ENCODE measurements at places on chromosomes 5 and 9. TPM values are rescaled to one million over a fixed set of nuclear protein-coding genes. Genes with fewer than 3 reads are reported as not detected.

PIP5K1B gene
- not detected for total RNA-seq

DNA sequence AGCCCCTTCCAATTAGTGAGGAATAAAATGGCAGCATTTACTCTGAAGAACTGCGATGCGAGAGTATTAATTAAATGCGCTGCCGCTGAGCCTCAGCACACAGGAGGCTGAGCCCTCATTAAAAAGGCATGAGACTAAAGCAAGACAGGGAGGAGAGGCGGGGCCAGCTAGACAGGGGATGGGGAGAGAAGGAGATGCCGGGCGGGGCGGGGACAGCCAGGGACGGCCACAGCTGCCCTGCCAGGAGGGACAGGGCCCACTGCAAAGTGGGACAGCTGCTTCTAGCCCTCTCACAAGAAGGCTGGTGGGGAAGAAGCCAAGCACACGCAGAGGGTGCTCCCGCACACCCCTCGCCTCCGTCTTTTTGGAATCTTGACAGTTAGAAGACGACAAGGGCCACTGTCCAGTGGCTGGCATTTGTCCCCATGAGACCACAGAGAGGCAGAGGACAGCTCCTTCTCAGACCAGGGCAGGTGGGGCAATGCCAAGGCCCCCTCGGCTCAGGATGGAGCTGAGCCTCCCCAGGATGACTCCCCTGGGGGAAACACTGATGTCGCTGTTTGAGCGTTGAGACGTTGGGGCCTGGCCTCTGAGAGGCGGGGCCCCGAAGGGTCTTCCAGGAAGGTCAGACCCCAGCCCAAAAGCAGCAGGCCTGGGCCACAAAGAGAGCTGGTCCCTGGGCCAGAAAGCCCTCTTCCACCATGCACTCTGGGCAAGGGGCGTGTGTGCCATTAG, 26.9 kb downstream of the ADAMTS2 start:
- no peak for DNase-seq

DNA sequence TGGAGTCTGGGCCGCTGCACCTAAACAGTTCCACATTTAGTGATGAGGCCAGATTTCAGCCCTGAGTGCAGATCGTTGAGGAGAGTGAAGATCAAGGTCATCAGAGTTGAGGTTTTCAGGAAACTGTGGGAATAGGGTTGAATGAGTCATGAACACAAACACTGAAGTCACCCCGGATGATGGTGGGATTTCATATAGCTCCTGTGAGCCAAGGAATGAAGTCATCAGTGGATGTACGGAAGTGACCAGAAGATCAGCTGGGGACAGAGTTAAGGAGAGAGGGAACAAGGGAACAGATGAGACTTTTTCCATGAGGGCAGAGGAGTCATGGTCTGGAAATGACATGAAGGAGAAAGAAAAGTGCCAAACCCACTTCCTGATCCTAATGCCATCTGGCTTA, 36.5 kb downstream of the PALM2AKAP2 start:
- no peak for DNase-seq

DNA sequence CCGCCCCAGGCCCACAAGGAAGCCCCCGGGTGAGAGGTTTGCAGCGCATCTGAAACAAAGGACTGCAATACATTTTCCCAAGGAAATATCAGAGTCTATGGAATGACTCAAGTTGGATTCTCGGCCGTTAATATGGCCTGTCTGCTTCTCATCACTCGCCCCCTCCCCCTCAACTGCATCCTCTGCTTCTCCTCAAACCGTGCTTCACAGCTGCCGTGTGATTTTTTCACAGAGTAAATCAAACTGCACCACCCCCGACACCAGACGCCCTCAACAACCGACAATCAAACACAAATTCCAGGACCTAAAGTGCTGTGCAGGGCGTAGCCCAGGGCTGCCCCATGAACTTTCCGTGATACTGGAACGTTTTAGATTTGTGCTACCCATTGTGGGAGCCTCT, 176.9 kb downstream of the ROR2 start:
- DNase-seq = no peak

WDR31 gene
- 1.0 TPM for total RNA-seq

TEK gene
- total RNA-seq = not detected

ECM2 gene
- 0.11 TPM for total RNA-seq

GRCh38 chr5:11955331-11955730, 51.1 kb upstream of the CTNND2 start:
- no peak for DNase-seq

FAM78A gene
- 43.9 TPM for total RNA-seq

GRCh38 chr5:136153581-136154236, 21.1 kb downstream of the SMAD5 start:
- DNase-seq = no peak

PCDHB5 gene
- not detected for total RNA-seq

Data from Karpas-422 (cell line).